M059J (cell line): ENCODE measurements at places on chromosomes 4 and X. TPM values are rescaled to one million over a fixed set of nuclear protein-coding genes. Genes with fewer than 3 reads are reported as not detected.

BGN gene
- total RNA-seq = 53.3 TPM in 2 replicates

ZBTB49 gene
- total RNA-seq = 4.2 and 6.2 TPM in 2 replicates

DNA sequence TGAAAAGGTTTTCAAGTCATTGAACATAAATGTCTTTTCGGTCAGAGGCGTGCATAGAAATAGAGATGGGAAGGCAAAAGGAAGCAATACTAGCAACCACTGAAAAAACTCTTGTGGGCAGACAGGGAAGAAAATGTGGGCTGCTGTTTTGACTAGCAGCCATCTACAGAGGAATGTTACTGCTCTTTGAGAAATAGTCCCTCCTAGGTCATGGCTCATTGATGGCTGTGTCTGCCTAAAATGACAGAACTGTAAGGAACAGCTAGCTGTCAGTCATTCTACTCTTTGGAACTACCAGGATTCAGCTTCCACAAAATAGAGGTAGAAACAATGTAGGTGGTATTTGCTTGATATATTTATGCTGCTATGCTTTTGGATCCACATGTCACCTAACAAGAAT is 26.9 kb upstream of the TMPRSS11B start:
- peak; percentile 6 for DNase-seq

DNA sequence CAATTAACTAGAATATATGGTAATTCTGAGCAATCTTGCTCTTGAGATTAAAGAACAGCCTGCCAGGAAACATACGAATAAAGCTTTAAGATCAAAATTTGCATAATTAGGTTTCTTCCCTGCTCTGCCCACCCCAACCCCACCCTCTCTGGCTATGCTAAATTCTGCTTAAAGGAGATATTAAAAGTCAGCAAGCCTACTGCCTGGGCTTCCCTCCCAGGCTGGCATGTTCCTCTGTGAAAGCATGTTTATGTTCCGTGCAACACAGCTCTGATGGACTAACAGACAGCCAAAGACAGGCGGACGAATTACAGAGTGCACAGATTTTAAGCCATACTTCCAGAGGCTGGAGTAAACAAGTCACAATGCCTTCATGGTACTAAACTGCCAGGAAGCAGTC is 28.4 kb downstream of the CD99L2 start:
- no peak for DNase-seq

ADH6 gene
- not detected in 2 replicates for total RNA-seq

DNA sequence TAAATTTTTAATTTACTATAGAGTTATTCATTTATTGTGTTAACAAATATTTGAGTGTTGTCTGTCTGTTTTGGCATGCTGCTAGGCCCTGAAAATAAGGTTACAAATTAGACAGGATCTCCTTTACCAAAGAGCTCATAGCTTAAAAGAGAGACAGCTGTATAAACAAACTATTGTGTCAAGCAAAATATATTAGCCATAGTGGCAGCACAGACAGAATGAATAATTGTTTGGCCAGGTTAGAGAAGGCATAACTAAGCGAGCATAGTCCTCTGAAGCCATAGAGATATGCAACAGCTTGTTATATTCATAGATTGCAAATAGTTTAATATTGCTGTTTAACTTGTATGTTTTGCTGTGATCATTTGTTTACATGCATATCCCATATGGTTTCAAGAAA is 66.7 kb upstream of the NDUFC1 start:
- DNase-seq = no peak

GRCh38 chr4:6990661-6991060 is 52.5 kb upstream of the TADA2B start:
- DNase-seq = no peak

GAGE2A gene
- not detected in 2 replicates for total RNA-seq

GRCh38 chrX:30906726-30907125 is 17.7 kb upstream of the TAB3 start:
- peak; percentile 90 for DNase-seq

DNA sequence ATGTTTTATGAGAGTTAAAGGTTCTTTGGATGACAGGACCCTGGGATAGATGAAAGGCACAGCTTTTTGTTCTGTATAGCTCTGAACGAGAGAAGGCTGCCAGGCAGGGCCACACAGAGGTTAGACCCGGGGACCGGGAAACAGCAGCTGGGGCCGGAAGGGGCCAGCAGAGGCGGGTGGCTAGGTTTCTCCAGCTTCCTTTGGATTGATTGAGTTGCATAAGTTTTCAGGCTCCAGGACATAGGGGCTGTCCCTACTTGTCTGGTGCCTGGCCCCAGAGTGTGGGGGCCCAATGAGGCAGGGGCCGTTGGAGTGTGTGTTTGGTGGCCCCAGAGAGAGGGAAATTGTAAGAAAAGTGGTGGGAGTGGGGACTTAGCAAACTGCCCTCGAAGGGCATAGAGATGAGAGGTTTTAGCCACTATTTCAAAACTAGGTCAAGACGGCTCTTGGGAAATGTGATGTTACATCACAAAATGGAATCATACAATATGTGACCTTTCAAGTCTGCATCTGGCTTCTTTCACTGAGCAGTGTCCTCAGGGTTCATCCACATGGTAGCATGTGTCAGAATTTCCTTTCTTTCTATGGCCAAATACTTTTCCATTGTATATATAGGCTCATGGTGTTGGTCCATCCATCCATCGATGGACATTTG is 3.7 kb downstream of the ZFP92 start:
- no peak for DNase-seq

DNA sequence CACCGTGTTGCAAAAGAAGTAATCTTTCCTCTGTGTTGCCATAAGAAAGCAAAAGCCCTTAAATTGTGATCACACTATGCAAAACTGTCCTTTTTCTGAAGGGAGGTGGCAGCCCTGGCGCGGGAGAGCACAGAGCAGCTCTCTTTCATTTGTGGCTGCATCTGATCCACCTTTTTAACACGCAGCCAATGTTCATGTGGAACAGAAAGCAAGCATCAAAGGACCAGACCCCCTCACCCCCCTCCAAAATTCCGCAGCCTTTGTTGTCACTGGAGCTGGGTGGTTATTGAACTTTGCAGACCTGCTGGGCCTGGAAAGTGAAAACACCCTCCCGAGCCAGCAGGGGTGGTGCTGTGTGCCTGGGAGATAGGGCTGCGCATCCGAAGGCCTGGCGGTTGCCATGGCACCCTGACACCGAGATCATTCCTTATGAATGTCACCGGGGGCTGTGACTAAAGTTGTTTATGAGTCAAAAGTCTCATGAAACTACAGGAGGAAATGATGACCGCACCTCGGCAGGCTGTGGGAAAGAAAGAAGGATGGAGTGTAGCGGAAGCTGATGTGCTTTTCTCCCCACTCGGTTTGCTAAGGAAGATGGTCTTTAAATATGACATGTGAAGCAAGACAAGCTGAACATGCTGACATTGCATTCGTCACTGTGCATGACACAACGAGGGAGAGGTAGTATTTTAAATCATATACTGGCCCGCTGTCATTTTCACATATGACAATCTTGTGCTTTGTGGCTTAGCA is 367.4 kb downstream of the UNC5C start:
- peak; percentile 68 for DNase-seq

DNA sequence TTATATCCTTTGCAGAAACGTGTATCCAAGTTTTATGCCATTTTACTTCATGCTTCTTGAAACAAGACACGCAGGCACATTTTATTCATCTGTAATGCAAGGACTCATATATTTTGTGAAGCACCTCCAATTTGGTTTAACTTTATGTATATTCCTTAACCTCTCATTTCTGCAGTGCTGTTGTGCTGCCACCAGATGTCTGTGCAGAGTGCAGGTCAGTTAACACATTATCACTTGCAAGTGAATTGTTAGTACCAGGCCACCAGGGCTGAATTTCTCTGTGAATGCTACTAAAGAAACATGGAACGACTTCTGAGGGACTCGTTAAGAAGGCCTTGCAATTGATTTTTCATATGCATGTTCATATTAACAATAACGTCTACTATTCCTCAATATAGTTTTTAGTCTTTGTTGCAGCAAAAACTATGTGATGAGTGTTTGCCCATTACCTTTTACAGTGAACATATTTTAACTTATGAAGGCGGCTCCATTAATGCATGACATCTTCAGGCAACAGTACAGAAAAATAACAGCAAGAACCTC is 770.3 kb downstream of the NLGN4X start:
- no peak for DNase-seq

DNA sequence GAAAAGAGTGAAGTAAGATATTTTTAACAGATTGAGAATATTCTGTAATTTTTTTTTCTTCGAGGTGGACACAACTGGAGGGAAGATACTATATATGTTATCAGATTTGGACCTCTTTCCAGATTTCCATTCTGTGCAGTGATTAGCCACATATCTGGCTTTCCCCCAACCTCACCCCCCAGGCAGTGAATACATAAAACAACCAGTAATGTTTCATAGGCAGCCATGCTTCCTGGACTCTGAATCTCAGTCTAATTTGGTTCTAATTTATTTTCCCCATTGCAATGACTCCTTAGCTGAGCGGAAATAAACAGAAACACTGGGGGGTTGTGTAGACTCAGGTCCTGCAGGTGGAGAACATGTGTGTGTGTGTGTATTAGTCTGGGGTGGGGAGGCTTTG is 226.5 kb downstream of the FBXW7 start:
- DNase-seq = peak; percentile 66

DNA sequence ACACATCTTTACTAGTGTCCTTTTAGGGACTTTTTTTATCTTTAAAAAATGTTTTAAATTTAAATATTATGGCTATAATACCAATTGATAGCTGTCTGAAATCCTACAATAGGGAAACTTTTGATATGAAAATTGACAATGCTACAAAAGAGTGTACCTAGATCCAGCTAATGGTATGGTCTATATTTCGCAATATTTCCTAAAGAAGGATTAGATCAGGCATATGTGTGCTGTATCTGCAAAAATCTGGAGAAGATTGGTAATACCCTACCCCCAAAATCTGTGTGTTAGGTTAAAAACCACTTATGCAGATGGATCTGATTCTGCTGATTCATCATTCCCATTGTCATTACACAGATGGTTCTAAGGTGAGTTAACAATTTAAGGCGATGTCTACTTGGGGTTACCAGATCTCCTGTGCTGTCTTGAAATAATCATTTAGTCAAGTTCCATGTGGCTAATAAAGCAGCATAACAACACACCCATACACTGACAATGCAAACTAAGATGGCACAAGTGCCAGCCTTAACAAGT is 137.1 kb downstream of the GASK1B start:
- DNase-seq = no peak

- no peak for DNase-seq
These were observed 197.8 kb downstream of the AFF2 start for GRCh38 chrX:148698221-148698620.

- no peak for DNase-seq
These were observed 194.4 kb upstream of the CPEB2 start for GRCh38 chr4:14807856-14808255.

GRCh38 chr4:33628296-33628695 is 2616.0 kb downstream of the ARAP2 start:
- no peak for DNase-seq

DNA sequence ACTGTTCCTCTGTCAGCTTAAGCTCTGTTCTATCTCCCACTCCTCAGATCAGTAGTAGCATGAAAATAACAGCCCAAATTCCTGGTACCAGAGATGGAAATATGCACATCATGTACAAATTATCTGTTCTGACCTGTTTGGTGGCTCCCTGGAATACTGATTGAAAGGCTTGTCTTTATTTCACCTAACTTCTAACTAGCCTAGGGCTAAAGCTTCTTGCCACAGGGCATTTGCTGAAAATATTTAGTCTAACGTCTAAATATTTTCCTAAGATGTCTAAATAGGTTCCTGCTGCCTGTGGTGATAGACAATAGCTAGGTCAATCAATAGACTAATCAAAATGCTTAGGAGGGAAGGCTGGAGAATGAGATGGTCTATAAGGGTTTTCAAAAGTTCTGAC is 12.9 kb upstream of the PRMT9 start:
- no peak for DNase-seq

- no peak for DNase-seq
These were observed 48.5 kb downstream of the TLL1 start for GRCh38 chr4:165921546-165921945.

- no peak for DNase-seq
These were observed 154.2 kb downstream of the NHS start for GRCh38 chrX:17529151-17529745.

CD40LG gene
- not detected in 2 replicates for total RNA-seq

GRCh38 chr4:65457011-65457410 is 213.3 kb downstream of the EPHA5 start:
- DNase-seq = no peak

DNA sequence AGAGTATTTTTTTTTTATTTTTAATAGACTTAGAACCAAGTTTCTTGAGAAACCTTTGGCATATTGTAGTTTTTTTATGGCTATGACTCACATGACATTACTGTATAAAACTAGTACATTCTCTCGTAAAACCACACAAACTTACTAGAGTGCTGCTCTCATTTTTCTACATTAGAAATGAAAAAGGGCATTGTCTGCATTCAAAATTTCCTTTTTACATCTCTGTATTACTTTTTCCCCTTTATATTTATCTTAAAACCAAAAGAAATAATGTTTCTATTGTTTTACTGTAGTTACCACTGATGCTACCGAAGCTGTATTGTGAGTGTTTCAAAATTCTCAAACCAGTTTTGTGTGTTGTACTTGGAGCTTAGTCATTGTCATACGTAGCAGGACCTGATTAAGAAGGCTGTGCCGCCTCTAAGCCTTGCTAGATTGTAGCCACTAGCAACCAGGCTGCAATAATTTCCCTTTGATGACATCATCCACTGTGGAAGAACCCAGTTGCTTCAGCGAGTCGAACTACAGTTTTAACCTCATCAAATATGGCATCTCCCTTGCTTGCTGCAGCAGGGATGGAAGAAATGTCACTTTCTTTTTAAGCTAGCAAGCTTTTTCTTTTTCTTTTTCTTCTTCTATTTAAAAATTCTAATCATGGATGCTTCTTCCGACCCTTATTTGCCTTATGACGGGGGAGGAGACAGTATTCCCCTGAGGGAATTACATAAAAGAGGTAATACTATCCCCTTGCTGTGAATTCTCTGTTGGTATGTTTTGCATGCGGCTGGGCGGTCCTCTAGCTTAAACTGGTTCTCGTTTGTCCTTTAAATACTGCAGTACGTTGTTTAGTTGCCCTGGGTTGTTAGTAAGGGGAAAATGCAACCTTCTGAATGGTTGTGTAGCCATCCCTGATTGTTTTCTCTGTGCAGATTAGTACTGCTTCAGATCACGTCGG is 39.6 kb downstream of the CLCN3 start:
- peak; percentile 97 for DNase-seq

DNA sequence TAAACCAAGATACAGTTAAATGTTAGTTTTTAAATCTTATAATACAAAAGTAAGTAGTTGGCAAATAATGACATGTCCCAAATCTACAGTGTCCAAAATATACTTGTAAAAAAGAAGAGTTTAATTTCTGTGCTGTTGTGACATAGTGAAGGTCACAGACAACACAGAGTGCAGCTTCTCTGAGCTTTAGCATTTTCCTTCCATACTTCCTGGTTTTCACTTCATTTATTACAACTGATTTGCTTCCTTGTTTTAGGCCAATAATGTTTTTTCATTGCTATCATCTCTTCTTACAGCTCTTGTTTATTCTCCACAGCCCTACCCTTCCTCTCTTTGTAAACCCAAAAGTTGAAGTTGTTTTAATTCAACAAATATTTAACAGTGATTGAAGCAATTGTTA is 132.4 kb upstream of the TET2 start:
- no peak for DNase-seq
